Ovary (tissue), 10 donors: ENCODE measurements at places on chromosomes 4 and X. TPM values are rescaled to one million over a fixed set of nuclear protein-coding genes. Genes with fewer than 3 reads are reported as not detected.

GRCh38 chr4:150325872-150326271 is 247.6 kb downstream of the DCLK2 start:
- H3K36me3 ChIP-seq: no peaks in the 10 kb centered on the region
- no peaks in the 10 kb centered on the region for H3K4me1 ChIP-seq
- no peaks in the 10 kb centered on the region for H3K27me3 ChIP-seq
- no peak overlapping the region for H3K4me3 ChIP-seq
- no peak overlapping the region for H3K27ac ChIP-seq

- H3K36me3 ChIP-seq: no peaks in the 10 kb centered on the region
- DNase-seq: no peak
- no peak overlapping the region for H3K4me3 ChIP-seq
- H3K27me3 ChIP-seq: no peaks in the 10 kb centered on the region
- no peak overlapping the region for H3K27ac ChIP-seq
Observed at GRCh38 chrX:78384486-78384885, 57.1 kb upstream of the CYSLTR1 start.

The F8A2 gene
- polyA plus RNA-seq: not detected

The GJB1 gene
- polyA plus RNA-seq: 0.30 TPM

The MPP1 gene
- polyA plus RNA-seq: 12.5 TPM
